ENCODE measurements at places on chromosomes 1 and 21.

DNA sequence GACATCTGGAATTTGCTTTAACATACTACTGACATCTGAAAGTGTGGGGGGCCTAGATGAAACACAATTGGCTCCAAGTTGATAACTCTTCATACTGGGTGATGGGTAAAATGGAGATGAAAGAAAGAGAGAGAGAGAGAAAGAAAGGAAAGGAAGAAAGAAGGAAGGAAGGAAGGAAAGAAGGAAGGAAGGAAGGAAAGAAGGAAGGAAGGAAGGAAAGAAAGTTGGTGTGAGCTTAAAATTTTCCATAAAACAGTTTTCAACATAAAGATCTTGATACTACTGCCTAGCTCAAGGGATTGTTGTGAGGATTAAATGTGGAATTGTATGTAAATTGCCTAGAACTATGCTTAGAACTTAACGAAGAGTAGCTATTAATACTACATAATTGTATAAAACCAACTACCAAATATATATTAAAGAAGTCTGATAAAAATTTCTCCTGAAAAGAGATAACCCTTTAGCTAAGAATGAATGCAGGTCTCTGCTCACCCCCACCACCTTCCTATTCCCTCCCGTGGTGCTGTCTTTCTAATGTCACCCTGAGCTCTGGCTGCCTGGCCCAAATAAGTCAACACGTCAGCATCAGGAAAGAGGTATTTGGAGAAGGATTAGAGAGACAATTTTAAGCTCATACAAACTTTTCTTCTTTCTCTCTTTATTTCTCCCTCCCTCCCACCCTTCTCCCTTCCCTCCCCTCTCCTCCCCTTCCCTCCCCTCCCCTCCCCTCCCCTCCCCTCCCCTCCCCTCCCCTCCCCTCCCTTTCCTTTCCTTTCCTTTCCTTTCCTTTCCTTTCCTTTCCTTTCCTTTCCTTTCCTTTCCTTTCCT, 89.3 kb upstream of the SGIP1 start:
- DNase-seq = no peak
- no peaks in the 10 kb centered on the region for H3K36me3 ChIP-seq
- H3K4me3 ChIP-seq = no peak overlapping the region
- H3K27ac ChIP-seq = no peak overlapping the region
- no peaks in the 10 kb centered on the region for H3K27me3 ChIP-seq

GRCh38 chr1:186681801-186682200, 1.6 kb upstream of the PTGS2 start:
- H3K4me1 ChIP-seq = no peaks in the 10 kb centered on the region
- H3K27me3 ChIP-seq = peaks cover 13% of the 10 kb centered on the region
- no peak for DNase-seq
- H3K36me3 ChIP-seq = no peaks in the 10 kb centered on the region

DNA sequence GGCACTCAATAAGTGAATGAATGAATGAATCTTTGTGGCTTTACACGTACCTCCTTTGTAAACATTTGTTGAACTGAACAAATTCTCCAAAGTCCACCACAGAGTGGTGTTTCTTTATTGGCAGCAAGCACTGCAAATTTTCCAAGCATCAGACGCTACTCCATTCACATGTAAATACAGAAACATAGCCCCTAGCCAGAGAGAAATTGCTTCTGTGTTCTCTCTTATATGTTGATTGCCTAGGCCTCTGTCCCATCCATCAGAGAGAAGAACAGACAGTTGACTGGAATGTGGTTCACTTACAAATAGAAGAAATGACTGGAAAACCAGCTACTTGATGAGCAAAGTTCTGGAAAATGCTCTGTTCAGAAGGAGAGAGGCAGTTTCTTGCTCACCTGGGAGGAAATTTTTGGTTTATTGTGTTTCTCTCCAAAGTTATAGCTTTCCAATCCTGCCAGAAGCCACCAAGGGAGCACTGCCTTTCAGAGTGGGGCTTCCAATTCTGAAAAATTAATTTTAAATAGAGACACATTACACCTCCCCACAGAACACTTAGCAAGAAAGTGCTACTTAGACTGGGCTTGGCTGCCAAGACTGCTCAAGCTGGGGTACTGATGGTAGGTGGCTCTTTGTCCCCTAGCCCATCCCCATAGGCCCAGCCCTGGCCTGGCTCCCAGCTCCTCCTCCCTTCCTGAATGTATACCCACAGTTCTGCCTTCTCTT, 18.1 kb upstream of the KIRREL1 start:
- H3K27ac ChIP-seq = no peak overlapping the region
- H3K27me3 ChIP-seq = peaks cover 10% of the 10 kb centered on the region
- H3K36me3 ChIP-seq = no peaks in the 10 kb centered on the region
- DNase-seq = no peak
- H3K4me3 ChIP-seq = no peak overlapping the region
- no peaks in the 10 kb centered on the region for H3K4me1 ChIP-seq

DNA sequence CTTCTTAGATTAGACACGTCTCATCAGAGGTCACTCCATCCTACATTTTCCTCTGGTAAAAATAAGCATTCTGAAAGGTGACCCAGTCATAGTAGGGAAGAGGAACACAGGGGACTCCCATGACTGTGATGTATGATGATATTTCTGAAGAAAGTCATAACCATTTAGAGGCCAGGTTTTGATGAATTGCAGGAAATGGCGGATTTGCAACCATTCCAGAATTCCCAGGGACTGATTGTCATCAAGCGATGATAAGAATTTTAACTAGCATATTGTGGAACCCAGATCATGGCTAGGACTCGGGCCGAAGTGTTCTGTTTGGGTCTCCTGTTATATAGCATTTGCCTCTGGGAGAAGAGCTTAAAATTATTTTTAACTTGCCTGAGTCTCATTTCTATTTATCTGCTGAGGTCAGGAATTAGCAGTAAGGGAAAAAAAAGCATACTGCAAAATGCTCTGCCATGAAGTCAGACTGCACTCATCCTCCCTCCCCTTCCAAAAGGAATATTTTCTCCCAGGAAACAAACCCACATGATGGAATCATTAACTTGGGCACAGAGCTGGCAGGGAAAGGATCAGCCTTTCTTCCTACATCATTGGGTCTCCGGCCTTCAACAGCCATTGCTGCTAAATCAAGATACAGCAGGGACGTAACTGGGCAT, 286.7 kb downstream of the HLX start:
- H3K4me3 ChIP-seq = no peak overlapping the region
- H3K27ac ChIP-seq = no peak overlapping the region
- no peaks in the 10 kb centered on the region for H3K4me1 ChIP-seq
- no peaks in the 10 kb centered on the region for H3K36me3 ChIP-seq
- no peak for DNase-seq

- no peaks in the 10 kb centered on the region for H3K36me3 ChIP-seq
- H3K27me3 ChIP-seq = no peaks in the 10 kb centered on the region
- H3K27ac ChIP-seq = no peak overlapping the region
- no peaks in the 10 kb centered on the region for H3K4me1 ChIP-seq
- H3K4me3 ChIP-seq = no peak overlapping the region
- no peak for DNase-seq
Observed at GRCh38 chr1:89503690-89504089, 20.9 kb upstream of the LRRC8B start.

- no peak overlapping the region for H3K4me3 ChIP-seq
- H3K27ac ChIP-seq = no peak overlapping the region
- no peaks in the 10 kb centered on the region for H3K4me1 ChIP-seq
- no peak for DNase-seq
Observed at GRCh38 chr1:201357636-201358348, 19.7 kb downstream of the TNNT2 start.

DNA sequence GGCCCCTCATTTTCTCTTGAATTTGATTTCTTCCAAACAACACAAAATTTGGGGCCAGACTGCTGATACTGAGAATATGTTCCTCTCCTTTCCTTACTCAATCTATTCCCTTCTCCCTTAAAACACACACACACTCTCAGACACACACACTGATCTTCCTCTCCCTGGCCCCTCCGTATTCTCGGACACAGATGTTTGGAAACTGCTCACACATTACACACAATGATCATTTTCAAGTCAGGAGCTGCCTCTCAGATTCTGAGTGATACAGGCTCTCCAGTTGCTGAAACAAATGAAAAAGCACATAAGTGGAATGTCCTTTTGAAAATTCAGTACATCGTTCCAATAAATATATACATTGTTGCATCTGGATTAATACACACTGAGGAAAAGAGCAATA, 161.3 kb downstream of the CLEC20A start:
- H3K36me3 ChIP-seq = no peaks in the 10 kb centered on the region
- H3K27me3 ChIP-seq = no peaks in the 10 kb centered on the region
- peaks cover 36% of the 10 kb centered on the region for H3K4me1 ChIP-seq

GRCh38 chr1:174946031-174946430, 53.7 kb upstream of the CACYBP start:
- no peaks in the 10 kb centered on the region for H3K27me3 ChIP-seq
- no peak overlapping the region for H3K27ac ChIP-seq
- no peak overlapping the region for H3K4me3 ChIP-seq
- H3K4me1 ChIP-seq = no peaks in the 10 kb centered on the region
- H3K36me3 ChIP-seq = no peaks in the 10 kb centered on the region
- no peak for DNase-seq

DNA sequence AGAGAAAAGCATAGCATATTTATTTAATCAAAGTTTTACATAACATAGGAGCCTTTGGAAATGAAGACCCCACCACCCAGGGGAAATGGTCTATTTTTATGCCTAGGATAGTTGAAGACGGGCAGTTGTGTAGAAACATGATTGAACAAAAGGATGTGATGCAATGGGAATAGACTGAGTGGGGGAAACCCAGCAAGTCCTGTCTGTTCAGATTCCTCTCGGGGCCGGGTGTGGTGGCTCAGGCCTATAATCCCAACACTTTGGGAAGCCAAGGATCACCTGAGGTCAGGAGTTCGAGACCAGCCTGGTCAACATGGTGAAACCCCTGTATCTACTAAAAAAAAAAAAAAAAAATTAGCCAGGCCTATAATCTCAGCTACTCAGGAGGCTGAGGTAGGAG, 298.3 kb downstream of the MATN1 start:
- H3K27me3 ChIP-seq = no peaks in the 10 kb centered on the region
- DNase-seq = no peak
- no peaks in the 10 kb centered on the region for H3K36me3 ChIP-seq
- no peak overlapping the region for H3K27ac ChIP-seq
- no peak overlapping the region for H3K4me3 ChIP-seq
- H3K4me1 ChIP-seq = no peaks in the 10 kb centered on the region

- H3K27me3 ChIP-seq = no peaks in the 10 kb centered on the region
- H3K27ac ChIP-seq = no peak overlapping the region
- H3K4me3 ChIP-seq = no peak overlapping the region
- no peaks in the 10 kb centered on the region for H3K36me3 ChIP-seq
- DNase-seq = no peak
Observed at GRCh38 chr1:198841477-198841876, 202.6 kb downstream of the PTPRC start.

DNA sequence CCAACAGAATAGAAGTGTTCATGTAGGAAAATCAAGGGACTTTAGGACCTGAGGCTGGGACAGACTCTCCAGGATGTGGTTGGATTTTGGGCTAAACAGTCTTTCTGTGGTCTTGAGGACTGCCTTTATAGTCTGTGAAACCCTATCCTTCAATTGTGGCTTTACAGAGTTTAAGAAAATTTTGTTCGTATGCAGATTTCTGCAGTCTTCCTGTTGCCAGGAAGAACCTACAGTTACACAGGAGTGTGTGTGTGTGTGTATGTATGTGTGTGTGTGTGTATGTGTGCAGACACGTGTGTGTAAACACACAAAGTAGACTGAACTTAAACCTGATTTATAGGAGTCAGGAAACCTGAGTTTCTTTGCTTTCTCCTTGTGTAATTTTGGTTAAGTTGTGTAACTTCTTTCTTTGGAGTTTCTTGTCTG, 22.8 kb downstream of the NEK7 start:
- no peak for DNase-seq
- no peaks in the 10 kb centered on the region for H3K36me3 ChIP-seq
- H3K4me1 ChIP-seq = peaks cover 73% of the 10 kb centered on the region
- no peaks in the 10 kb centered on the region for H3K27me3 ChIP-seq

- H3K4me1 ChIP-seq = no peaks in the 10 kb centered on the region
- no peaks in the 10 kb centered on the region for H3K27me3 ChIP-seq
- H3K36me3 ChIP-seq = no peaks in the 10 kb centered on the region
- H3K4me3 ChIP-seq = no peak overlapping the region
Observed at GRCh38 chr1:74570797-74571492, 58.5 kb upstream of the LRRC53 start.

DNA sequence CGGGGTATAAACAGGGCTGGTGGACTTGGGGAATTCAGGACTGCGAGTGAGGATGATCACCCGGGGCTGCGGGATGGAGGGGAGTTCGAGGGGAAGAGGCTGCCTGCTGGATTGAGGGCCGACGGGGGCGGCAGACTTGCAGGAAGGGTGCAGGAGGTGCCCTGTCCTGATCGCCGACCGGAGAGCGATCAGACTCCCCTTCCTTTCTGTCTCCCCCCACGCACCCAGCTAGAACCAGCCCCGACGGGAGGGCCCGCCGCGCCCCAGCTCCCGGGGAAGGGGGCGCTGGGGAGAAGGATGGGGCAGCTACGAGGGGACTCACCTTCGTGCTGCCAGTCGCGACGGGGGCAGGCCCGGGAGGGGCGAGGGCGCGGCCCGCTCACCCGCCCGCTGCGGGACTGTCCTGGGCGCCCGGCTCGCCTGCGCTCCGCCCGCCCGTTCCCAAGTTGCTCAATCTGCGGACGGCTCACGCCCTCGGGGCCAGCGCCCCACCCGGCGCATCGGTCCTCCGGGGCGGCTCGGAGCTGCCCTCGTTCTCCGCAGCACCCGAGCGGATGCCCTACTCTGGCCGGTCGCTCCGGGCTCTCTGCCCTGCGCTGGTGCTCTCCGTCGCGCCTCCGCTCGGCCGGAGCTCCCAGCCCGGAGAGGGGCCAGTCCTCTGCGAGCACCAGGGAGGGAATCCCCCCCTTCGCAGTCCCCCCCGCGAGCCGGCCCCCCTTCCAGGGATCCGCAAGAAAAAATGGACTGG, at the start of gene RSPO1:
Gene RSPO1, minus strand, starts transcription at position 649 of the 748 bp plus-strand sequence. CDS start 5,231 bp downstream, outside the sequence.
- H3K4me1 ChIP-seq = no peaks in the 10 kb centered on the region
- H3K27me3 ChIP-seq = peaks cover 77% of the 10 kb centered on the region
- H3K4me3 ChIP-seq = peak within 1 kb of the TSS; percentile 17
- no peaks in the 10 kb centered on the region for H3K36me3 ChIP-seq
- H3K27ac ChIP-seq = no peak within 1 kb of the TSS

- H3K27me3 ChIP-seq = no peaks in the 10 kb centered on the region
- H3K4me3 ChIP-seq = no peak overlapping the region
- no peaks in the 10 kb centered on the region for H3K4me1 ChIP-seq
- H3K27ac ChIP-seq = no peak overlapping the region
- no peak for DNase-seq
Observed at GRCh38 chr21:31497914-31498313, 153.9 kb upstream of the TIAM1 start.

DNA sequence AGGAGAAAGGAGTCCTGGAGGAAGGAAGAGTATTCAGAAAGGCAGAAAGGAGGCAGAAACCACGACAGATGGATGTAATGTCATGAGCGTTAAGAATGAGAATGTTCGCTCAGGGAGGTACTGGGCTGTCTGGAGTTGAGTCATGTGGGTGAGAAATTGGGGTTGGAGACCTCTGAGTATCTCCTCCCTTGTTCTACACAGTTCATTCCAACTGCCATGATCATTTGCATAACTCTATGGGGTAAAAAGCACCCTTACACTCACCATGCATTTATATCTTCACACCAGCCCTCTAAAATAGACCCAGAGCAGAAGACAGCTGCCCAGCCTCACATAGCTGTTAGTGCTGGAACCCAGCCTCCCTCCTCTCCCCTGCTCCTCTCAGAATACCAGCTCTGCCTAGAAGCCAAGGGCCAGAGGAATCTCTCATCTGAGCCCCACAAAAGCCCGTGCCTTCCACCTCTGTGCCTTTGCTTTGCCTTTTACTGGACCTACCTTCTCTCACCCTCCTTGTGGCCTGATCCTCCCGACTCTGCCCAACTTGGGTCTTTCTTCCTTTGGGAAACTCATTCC, 85.2 kb downstream of the BEND5 start:
- H3K4me1 ChIP-seq = no peaks in the 10 kb centered on the region
- peaks cover 7% of the 10 kb centered on the region for H3K27me3 ChIP-seq
- H3K27ac ChIP-seq = no peak overlapping the region
- no peaks in the 10 kb centered on the region for H3K36me3 ChIP-seq
- no peak overlapping the region for H3K4me3 ChIP-seq

All from gastrocnemius medialis (tissue), 4 donors.